ENCODE measurements at places on chromosomes 5 and 9.

DNA sequence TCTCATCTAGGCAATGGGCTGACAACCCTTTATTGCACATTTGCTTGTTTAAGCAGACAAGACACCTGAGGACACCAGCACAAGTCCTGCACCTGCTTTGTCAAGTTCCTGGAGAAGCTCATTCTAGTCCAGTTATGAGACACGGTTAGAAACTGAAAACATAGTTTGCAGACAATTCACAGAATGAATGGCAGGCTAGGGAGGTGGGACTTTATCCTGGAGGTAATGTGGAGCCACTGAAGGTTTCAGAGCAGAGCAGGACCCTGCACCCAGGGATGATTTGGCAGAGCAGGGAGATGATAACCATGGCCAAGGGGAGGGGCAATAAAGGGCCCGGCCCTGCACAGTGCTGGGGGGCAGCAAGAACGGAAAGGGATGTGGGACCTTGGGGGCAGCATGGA is 50.7 kb upstream of the SLC25A51 start:
- H3K36me3 ChIP-seq, result peaks cover 33% of the 10 kb centered on the region
- H3K4me3 ChIP-seq, result no peak overlapping the region
- peaks cover 11% of the 10 kb centered on the region for H3K4me1 ChIP-seq
- H3K27ac ChIP-seq, result no peak overlapping the region

DNA sequence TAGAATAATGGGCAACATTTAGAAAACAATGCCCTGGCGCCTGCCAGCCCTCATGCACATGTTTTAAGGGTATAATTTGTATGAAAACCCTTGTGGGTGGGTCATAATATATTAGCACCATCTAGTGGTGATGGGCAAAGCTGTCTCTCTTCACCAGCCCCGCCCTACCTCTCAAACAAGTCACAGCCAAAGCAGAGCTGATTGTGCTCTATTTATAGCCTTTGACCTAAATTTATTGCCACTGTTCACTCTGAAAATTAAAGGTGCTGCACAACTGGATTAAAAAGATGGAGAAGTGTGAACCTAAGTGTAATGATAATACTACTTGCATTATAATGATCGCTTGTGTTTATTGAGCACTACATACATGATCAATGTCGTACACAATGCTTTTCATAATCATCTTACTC is 131.9 kb upstream of the ANKH start:
- no peak for DNase-seq
- peaks cover 4% of the 10 kb centered on the region for H3K36me3 ChIP-seq
- H3K27me3 ChIP-seq, result peaks cover 20% of the 10 kb centered on the region
- no peaks in the 10 kb centered on the region for H3K4me1 ChIP-seq

DNA sequence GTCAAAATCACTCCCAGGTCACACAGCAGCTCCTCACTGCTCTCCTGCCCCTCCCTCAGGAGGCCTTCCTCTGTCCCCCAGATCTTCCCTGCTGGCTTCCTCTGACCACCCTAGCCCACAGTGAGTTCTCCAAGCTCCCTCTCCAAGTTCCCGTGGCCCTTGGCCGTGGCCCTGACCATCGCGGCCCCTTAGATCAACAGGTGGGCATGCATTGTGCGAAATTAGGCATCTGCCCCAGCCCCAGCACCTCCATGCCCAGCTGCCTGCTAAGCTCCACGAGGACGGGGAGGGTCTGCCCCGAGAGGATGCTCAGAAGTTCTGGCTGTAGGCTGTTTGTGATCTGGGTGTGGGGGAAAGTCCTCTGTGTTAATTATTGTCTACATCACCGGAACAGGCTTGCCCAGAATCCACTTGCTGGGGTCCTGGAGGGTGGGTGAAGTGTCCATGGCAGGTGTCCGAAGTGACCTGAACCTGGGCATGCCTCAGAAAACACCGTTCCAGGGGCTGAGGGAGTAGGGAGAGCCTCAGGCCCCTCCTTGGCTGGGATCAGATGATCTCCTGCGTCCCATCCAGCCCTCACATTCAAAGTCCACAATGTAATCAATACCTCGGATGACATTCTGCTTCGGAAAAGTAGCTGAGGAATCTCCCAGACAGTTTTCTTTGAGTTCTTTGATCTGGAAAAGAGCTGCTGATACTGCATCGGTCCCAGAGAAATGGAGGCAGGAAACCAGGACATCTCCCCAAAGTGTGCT is 194.8 kb downstream of the PAX5 start:
- no peak overlapping the region for H3K27ac ChIP-seq
- no peaks in the 10 kb centered on the region for H3K36me3 ChIP-seq
- H3K4me3 ChIP-seq, result no peak overlapping the region
- no peak for DNase-seq

- no peak overlapping the region for H3K4me3 ChIP-seq
- peaks cover 2% of the 10 kb centered on the region for H3K27me3 ChIP-seq
- no peak overlapping the region for H3K27ac ChIP-seq
- H3K4me1 ChIP-seq, result no peaks in the 10 kb centered on the region
- DNase-seq, result no peak
Observed at GRCh38 chr5:159146839-159147238, 47.1 kb upstream of the EBF1 start.

GRCh38 chr9:123548741-123549545 is 192.9 kb downstream of the CRB2 start:
- peaks cover 25% of the 10 kb centered on the region for H3K27me3 ChIP-seq
- no peaks in the 10 kb centered on the region for H3K36me3 ChIP-seq
- H3K4me1 ChIP-seq, result peaks cover 18% of the 10 kb centered on the region
- no peak for DNase-seq
- H3K27ac ChIP-seq, result no peak overlapping the region

GRCh38 chr5:78907255-78907891 is 77.7 kb downstream of the ARSB start:
- DNase-seq, result no peak
- H3K4me3 ChIP-seq, result no peak overlapping the region
- H3K36me3 ChIP-seq, result no peaks in the 10 kb centered on the region
- H3K4me1 ChIP-seq, result peaks cover 54% of the 10 kb centered on the region
- H3K27ac ChIP-seq, result peak overlapping the region; percentile 84

DNA sequence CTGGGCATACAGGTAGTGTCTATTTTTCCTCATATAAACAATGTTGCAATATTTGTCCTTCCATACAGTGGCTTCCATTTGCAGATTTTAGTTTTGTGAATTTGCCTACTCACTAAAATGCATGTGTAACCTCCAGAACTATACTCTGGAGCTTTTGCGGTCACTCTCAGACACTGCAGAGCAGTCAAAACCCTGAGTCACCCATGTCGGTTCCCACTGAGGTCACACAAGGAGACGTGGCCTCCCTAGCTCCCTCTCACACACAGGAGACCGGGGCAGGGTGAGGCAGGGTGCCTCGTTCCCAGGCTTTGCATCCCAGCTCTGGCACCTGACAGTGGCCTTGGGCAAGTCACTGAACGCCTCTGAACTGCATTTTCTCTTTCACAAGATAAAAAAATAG is 55.5 kb upstream of the ZNF354A start:
- DNase-seq, result no peak
- H3K27ac ChIP-seq, result no peak overlapping the region
- H3K27me3 ChIP-seq, result peaks cover 49% of the 10 kb centered on the region
- H3K4me3 ChIP-seq, result no peak overlapping the region

- H3K36me3 ChIP-seq, result no peaks in the 10 kb centered on the region
- no peak overlapping the region for H3K4me3 ChIP-seq
- no peak overlapping the region for H3K27ac ChIP-seq
Observed at GRCh38 chr5:159645179-159645846, 271.0 kb upstream of the ADRA1B start.

- DNase-seq, result no peak
- H3K27me3 ChIP-seq, result peaks cover 8% of the 10 kb centered on the region
- no peak overlapping the region for H3K27ac ChIP-seq
- H3K36me3 ChIP-seq, result peaks cover 1% of the 10 kb centered on the region
- no peaks in the 10 kb centered on the region for H3K4me1 ChIP-seq
- H3K4me3 ChIP-seq, result no peak overlapping the region
Observed at GRCh38 chr5:12659686-12660085, 755.4 kb upstream of the CTNND2 start.

GRCh38 chr9:129863059-129863690 is 27.9 kb downstream of the USP20 start:
- no peak overlapping the region for H3K27ac ChIP-seq
- H3K4me3 ChIP-seq, result no peak overlapping the region
- no peak for DNase-seq

- H3K36me3 ChIP-seq, result no peaks in the 10 kb centered on the region
- H3K4me1 ChIP-seq, result peaks cover 12% of the 10 kb centered on the region
- peak overlapping the region; percentile 86 for H3K27ac ChIP-seq
- no peaks in the 10 kb centered on the region for H3K27me3 ChIP-seq
Observed at GRCh38 chr5:90020575-90021538, 388.7 kb downstream of the CETN3 start.

DNA sequence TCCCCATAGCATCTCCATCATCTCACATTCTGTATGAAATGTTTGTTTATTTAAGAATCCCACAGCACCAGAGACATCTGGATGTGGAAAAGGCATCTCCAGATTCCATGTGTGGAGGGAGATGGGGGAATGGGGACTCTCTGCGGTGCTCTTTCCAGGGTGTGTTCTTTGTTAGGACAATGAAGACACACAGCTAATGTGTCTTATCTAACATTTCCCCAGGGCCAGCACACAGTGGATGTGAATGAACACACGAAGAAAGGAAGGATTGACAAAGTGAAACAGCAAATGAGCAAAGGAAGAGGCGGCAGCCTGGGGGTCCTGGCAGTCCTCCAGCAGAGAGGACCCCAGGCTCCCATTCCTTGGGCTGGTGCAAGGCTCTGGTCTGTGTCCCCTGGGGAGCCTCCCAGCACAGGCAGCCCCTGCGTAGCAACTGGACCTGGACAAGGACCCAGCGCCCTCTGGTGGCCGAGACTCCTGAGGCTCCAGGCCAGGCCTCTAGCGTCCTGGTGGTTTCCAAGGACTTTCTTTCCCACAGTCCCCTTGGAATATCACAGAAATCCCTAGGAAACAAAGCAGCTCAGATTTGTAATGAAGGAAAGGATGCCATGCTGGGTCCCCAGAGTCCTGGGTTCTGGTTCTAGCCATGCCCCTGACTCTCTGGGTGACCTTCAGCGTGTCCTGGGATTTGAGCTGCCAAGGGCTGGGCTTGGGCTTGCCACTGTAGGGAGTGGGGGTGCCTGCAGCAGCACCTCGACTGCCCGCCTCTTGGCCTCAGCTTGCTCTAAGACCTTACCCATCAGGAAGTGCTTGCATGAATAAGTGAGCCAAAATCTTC is 3.5 kb upstream of the PDLIM7 start:
- peak; percentile 88 for DNase-seq
- no peak overlapping the region for H3K27ac ChIP-seq
- H3K4me3 ChIP-seq, result no peak overlapping the region
- peaks cover 28% of the 10 kb centered on the region for H3K27me3 ChIP-seq
- H3K36me3 ChIP-seq, result no peaks in the 10 kb centered on the region
- peaks cover 13% of the 10 kb centered on the region for H3K4me1 ChIP-seq

DNA sequence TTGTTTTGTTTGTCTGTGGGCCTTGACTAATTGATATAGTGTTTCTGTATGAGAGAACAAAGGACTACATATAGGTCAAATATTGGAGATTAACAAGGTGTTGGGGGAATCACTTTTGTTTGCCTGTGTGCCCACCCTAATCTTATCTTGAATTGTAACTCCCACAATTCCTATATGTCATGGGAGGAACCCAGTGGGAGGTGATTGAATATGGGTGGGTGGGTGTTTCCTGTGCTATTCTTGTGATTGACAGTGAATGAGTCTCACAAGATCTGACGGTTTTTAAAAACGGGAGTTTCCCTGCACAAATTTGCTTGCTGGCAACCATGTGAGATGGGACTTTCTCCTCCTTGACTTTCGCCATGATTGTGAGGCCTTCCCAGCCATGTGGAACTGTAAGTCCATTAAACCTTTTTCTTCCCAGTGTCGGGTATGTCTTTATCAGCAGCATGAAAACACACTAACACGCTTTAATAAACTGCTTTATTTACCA is 64.9 kb upstream of the HSPB3 start:
- no peak for DNase-seq
- H3K27me3 ChIP-seq, result no peaks in the 10 kb centered on the region
- H3K4me3 ChIP-seq, result no peak overlapping the region
- no peak overlapping the region for H3K27ac ChIP-seq
- H3K36me3 ChIP-seq, result no peaks in the 10 kb centered on the region

DNA sequence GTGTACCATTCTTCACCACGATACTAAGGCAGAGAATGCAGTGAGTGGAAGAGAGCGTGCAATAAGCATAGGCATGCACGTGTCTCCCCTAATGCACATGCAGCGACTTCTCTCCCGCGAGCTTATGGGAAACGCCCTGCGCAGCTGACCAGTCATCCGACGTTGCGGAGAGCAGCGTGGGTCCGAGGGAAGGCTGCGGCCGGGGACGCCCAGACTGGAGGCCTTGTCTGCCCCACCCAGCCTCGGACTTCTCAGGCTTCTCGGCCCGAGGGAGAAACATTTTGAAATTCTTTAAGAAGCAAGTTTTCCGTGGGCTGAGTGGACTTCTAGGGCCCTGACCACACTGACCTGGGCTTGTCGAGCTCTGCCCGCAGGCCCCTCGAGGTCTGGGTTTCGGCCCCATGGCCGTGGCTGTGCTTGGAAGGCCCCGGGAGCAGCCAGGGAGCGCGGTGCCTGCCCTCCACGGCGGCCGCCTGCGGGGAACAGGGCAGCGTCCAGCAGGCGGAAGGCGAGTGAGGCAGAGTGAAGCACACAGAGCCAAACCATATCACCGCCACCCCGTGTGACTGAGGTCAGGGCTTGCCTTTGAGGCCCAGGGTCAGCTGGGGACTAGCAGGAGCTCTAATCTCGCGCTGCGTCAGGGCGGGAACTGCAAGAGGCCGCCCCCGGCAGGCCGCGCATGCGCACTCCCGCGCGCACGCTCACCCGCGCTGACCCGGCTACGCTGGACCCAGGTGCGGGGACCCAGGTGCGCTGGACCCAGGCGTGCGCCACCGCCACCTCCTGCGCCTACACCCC is 60.0 kb upstream of the IRX1 start:
- no peak overlapping the region for H3K27ac ChIP-seq
- DNase-seq, result no peak
- H3K4me1 ChIP-seq, result peaks cover 13% of the 10 kb centered on the region
- no peaks in the 10 kb centered on the region for H3K36me3 ChIP-seq

DNA sequence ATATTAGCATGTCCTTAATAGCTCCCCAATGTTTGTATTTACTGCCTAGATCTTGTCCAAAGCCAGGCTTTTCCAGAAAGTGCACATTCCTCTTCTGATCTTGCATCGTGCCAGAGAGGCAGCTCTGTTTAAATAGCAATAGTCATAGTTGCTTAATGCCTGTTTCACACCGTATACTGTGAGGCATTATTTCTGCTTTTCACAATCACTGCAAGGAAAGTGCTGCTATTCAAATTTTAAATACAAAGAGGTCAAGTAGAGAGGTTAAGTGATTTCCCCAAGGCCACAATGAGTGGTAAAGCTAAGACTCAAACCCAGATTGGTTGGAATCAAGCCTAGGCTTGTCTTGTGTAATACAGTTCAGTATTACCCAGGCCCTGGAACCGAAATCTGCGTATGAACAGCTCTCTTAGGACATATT is 153.6 kb downstream of the SNX18 start:
- H3K4me3 ChIP-seq, result no peak overlapping the region
- H3K27ac ChIP-seq, result no peak overlapping the region
- H3K36me3 ChIP-seq, result peaks cover 2% of the 10 kb centered on the region
- H3K27me3 ChIP-seq, result no peaks in the 10 kb centered on the region

- H3K4me3 ChIP-seq, result no peak overlapping the region
- H3K4me1 ChIP-seq, result no peaks in the 10 kb centered on the region
- H3K27me3 ChIP-seq, result no peaks in the 10 kb centered on the region
- H3K27ac ChIP-seq, result no peak overlapping the region
Observed at GRCh38 chr5:44183753-44184152, 205.5 kb downstream of the FGF10 start.

GRCh38 chr9:89928521-89929275 is 323.9 kb downstream of the GADD45G start:
- no peaks in the 10 kb centered on the region for H3K36me3 ChIP-seq
- no peak overlapping the region for H3K27ac ChIP-seq
- peaks cover 29% of the 10 kb centered on the region for H3K27me3 ChIP-seq
- peaks cover 37% of the 10 kb centered on the region for H3K4me1 ChIP-seq

All from progenitor cell of endocrine pancreas (in vitro differentiated cells).